ENCODE measurements at places on chromosomes 16 and 17.

- DNase-seq: no peak
Measured at GRCh38 chr16:50351116-50351515, 17.7 kb downstream of the BRD7 start.

GRCh38 chr17:11467639-11468038 is 130.6 kb upstream of the DNAH9 start:
- no peak for DNase-seq

DNA sequence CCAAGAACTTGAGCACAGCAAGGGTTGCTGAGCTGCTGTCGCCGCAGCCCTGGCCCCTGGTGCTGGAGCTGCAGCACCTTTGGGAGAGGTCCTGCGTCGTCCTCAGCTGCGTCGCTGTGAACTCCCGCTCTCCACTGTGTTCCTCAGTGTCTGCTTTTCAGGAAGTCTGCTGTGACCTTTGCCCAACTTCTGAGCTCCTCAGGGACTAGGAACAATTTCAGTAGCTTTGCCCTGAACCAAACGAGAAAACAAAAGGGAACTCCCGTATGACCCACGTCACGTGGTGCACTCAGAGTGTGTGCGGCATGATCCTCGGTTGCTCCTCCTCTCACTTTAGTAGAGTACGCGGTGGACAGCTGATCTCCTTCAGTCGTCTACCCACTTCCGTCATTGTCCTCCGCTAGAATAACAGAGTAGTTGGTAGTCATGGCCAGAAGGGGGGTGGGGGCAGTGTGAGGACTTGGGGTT is 44.2 kb downstream of the WDR45B start:
- DNase-seq: no peak

- no peak for DNase-seq
Measured at GRCh38 chr16:66961065-66961744, at the start of gene CES3. Gene CES3, plus strand, starts transcription at chr16:66961266. Its CDS starts 42 bp downstream, at chr16:66961308.

- no peak for DNase-seq
Measured at GRCh38 chr16:69513180-69513966, 52.4 kb upstream of the NFAT5 start.

DNA sequence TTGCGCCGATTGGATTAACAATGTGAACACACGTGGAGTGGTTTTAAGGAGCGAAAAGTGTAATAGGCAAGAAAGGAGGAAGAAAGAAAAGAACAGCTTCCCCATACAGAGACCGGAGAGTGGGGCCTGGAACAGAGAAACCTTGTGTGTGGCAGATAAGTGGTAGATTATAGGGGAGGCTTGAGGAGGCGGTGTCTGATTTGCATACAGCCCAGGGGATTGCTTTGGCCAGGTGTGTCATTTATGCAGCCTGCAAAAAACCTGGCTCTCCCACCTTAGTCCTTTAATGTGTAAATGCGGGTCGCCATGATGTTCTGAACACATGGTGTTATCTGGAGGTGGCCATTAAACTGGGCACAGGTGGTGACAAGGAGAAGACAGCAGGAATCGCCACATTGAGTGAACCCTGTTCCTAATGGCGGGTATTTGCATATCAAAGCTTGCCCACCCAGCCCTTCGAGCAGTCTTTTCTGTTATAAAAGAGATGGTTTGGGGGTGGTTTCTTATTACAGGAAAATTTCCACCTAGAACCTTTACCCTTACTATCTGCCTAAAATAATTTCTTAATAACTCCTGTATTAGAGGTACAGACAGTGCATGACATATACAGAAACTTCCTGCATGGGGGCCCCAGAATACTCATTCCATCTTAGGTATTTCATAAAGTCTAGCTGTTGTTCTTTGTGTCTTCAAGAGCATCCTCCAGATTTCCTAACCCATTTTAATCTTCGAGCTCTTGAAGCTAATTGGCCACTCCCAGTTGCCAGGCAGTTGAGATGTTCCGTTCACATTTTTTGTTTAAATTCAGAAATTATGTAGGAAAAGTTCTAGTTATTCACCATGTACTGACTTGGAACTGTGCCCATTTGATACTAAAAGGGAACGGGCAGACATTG is 292.5 kb downstream of the RBFOX1 start:
- DNase-seq: no peak

GRCh38 chr16:57828272-57829161 is 26.2 kb upstream of the KIFC3 start:
- DNase-seq: no peak

GRCh38 chr17:19418251-19418992 is 7.4 kb downstream of the RNF112 start:
- DNase-seq: no peak
